ENCODE measurements at places on chromosomes 2 and 18. TPM values are rescaled to one million over a fixed set of nuclear protein-coding genes. Genes with fewer than 3 reads are reported as not detected.
A peak's percentile ranks its signal among the peaks of the same experiment; 100 is the strongest.

DNA sequence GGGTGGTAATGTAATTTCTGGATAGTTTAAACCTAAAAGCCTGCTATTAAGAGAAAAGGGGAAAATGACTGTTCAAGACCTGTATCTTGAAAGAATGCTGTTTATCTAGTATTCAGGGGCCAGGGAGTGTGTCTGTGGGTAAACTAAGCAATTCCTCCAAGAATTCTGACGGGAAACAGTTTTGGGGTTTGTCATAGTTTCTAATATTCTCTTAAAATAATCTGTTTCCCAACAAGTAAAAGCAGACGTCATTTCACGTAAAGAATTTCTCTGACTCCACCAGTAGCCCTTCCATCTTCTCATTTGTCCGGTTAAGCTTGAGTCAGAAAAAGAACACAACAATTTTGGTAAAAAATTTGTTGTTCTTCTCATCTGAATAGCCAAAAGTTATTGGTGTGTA is 232.1 kb upstream of the EPAS1 start:
- no peak for DNase-seq

The FBXO41 gene
- 15.0 TPM for total RNA-seq

DNA sequence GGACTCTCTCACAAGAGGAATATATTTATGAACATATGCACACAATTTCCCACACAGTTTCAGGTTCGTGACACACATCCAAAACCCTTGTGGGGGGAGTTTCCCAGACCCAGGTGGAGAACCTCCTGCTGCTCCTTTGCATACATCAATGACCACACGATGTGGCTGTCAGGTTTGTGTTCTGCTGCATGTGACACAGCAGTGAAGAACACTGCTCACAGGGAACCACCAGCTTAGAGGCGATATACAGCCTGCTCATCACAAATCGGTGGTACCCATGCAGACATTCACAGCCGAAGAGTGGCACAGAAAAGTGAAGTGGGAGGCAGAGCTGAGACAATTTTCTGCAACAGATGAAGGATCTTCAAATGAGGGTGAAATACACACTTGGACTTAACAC is 175.6 kb upstream of the ZFP36L2 start:
- no peak for DNase-seq

DNA sequence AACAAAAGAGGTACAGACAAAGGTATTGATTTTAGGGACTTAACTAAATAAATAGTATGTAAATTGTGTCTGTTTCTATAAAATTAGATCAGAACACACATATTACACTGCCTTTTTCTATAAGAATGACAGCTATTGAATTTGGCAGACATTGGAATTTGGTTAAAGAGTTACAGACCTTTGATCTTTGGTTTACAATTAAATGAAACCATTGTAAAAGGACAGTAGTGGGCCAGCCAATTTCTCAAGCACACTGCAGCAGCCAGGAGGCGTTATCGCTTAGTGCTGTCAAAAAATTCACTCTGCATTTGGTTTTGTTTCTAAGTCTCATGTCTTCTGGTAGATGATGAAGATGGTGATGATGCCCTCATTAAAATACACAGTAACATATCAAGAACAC is 175.9 kb downstream of the NR4A2 start:
- no peak for DNase-seq

DNA sequence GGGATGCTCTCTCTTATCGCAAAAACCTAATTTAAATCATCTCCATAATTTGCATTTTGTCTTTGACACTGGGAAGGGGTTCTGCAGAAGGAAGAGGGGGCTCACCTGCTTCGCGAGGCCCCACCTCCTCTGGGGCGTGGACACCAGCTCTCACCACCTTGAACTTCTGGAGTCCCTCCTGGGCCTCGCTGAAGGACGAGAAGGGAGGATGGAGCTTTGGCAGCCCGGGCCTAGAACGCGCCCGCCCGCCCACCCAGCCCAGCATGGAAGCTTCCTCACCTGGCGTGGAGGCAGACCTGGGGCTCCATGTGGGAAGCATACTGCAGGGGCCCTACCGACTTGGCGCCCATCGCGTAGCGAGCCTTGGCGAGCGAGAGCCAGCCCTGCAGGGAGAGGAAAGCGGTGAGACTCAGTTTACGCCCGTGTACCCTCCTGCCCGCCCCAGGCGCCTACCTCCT is 1.1 kb upstream of the IMP4 start:
- DNase-seq, result no peak

The HADHB gene
- total RNA-seq, result 111 TPM

The PLB1 gene
- total RNA-seq, result 19.5 TPM

DNA sequence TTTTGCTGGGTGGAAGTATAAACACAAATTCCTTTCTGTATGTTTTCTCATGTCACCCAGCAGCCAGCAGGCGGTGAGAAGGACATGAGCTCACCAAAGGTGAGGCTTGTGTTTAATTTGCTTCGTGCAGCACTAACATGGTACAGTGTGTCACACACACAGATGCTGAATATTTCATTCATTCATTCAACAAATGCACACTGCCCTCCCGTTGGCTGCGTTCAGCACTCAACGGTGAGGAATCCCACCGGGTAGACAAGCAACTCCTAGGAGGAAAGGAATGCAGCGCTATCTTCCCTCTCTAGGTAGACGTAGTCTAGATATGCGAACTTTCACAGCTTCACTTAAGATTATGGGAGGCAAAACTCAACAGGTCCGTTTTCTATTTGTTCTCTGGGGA is 85.1 kb downstream of the LONRF2 start:
- peak; percentile 16 for DNase-seq

DNA sequence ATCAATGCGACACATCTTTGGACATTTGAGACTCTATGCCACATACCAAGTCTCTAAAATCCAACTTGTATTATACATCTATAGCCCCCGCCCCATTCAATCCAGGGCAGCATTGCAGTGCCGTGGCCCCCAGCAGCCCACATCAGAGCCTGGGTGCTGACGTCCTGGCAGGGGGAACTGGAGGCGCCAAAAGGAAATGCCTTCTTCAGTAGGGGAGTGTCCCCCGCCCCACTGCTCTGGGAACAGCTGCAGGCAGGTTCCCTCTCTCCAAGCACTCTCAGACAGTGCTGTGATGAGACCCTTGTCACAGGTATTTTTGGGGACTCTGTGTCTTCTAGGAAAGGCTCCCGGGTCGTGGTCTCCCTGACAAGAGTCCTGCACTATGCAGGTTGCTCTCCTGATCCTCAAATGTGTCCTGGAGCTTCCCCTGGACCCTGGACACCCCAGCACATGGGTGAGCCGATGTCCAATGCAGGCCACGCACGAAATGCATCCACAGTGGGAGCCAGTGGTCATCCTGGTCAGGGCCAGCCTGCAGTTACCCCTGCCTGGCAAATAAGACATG is 188.7 kb downstream of the RTP5 start:
- no peak for DNase-seq

The DLX1 gene
- not detected for total RNA-seq

- DNase-seq, result no peak
These were observed at the start of gene HOXD3 for GRCh38 chr2:176156807-176157498. TSS of gene HOXD3 (plus strand) at chr2:176157307. CDS start at chr2:176169115, 11,808 bp downstream.

GRCh38 chr18:49002881-49003280 is 52.1 kb upstream of the SMAD7 start:
- DNase-seq, result no peak

- peak; percentile 77 for DNase-seq
These were observed 107.4 kb downstream of the POLR1A start for GRCh38 chr2:85998071-85998991.

The CYS1 gene
- 1.7 TPM for total RNA-seq

- DNase-seq, result no peak
These were observed 47.2 kb downstream of the USP34 start for GRCh38 chr2:61423714-61424113.

GRCh38 chr2:155200753-155201152 is 502.3 kb downstream of the KCNJ3 start:
- no peak for DNase-seq

GRCh38 chr2:121136323-121136722 is 148.7 kb downstream of the TFCP2L1 start:
- DNase-seq, result no peak

DNA sequence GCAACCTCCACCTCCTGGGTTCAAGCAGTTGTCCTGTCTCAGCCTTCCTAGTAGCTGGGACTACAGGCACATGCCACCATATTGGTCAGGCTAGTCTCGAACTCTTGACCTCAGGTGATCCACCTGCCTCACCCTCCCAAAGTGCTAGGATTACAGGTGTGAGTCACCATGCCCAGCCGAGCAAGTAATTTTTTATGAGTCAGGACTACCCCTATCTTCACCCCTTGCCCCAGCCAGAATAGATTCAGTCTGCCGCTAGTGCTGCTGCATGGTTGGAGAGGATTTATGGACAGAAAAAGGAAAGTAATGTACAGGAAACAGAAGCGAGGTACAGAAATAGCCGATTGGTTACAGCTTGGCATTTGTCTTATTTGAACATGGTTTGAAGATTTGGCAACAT is 48.9 kb downstream of the BMPR2 start:
- DNase-seq, result no peak

The RNU2-63P gene
- total RNA-seq, result not detected

- DNase-seq, result no peak
These were observed 39.8 kb upstream of the TBC1D8 start for GRCh38 chr2:101190747-101191516.

The GRB14 gene
- 3.6 TPM for total RNA-seq

DNA sequence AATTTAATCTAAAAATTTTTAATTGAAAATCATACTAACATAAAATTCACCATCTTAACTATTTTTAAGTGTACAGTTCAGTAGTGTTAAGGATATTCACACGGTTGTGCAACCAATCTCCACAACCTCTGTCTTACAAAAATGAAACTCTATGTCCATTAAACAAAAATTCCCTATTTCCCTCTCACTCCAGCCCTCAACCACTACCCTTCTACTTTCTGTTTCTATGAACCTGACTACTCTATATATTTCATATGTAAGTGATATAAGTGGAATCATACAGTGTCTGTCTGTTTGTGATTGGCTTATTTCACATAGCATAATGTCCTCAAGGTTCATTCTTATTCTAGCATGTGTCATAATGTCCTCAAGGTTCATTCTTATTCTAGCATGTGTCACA is 34.3 kb upstream of the OSBPL6 start:
- no peak for DNase-seq

The ABCG8 gene
- total RNA-seq, result not detected

DNA sequence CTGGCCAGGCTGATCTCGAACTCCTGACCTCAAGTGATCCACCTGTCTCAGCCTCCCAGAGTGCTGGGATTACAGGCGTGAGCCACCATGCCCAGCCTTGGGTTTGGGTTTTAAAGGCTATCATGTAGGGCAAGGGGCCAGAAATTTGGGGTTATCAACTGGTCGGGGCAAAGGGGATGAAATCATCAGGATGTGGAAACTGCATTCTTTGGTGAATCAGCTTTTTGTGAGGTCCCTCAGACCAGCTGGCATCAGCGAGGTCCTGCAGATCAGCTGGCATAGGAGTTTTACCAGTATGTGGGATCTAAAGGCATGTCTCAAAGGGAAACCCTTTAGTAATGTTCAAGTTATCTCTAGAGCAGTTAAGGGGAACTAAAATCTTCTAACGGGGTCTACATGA is 6.4 kb upstream of the GEMIN6 start:
- no peak for DNase-seq

The FAM124B gene
- 1.2 TPM for total RNA-seq

- no peak for DNase-seq
These were observed 585 bp downstream of the PNKD start for GRCh38 chr2:218270721-218271486.

The BOK gene
- total RNA-seq, result 7.6 TPM

DNA sequence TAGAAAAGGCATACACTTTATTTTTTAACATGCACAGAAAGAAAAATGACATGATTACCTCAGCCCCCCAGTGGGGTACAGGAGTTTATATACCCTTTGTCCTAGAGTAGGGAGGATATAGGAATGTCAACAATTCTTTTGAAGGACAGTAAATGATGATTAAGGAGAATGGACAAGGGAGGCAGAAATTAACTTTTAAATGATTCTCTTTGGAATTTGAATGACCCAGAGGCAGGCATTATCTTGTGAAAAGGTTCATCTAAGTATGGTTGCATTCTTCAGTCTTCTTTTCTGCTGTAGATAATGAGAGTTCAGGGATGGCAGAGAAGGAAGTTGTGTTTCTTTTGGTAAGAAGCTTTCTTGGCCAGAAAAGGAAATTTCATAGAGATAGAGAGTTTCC is 971.3 kb downstream of the CNTNAP5 start:
- no peak for DNase-seq

GRCh38 chr2:45415534-45416123 is 195.4 kb downstream of the SRBD1 start:
- DNase-seq, result no peak

The TUBB8B gene
- total RNA-seq, result not detected

DNA sequence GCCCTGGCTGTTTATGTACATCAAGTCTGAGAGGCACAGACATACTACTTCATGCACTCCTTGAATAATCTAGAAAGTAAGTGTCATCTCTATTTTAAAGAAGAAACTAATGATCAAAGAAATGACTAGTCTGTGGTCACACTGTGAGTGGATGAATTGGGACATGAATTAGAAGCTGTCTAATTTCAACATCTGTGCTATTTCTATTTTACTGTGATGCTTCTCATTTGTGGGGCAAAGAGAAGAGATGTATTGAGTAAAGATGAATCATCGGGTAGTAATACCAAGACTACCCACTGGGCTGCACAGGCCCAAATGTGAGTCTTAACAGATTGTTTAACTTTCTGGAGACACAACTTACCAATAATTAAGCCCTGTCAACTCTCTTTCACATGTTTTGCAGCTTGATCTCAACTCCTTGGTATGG is 42.4 kb upstream of the MTIF2 start:
- no peak for DNase-seq

- no peak for DNase-seq
These were observed 208.4 kb downstream of the SETBP1 start for GRCh38 chr18:44889111-44889510.

- DNase-seq, result no peak
These were observed 613 bp downstream of the COL5A2 start for GRCh38 chr2:189178726-189179569.

The ZAP70 gene
- total RNA-seq, result 49.9 TPM

DNA sequence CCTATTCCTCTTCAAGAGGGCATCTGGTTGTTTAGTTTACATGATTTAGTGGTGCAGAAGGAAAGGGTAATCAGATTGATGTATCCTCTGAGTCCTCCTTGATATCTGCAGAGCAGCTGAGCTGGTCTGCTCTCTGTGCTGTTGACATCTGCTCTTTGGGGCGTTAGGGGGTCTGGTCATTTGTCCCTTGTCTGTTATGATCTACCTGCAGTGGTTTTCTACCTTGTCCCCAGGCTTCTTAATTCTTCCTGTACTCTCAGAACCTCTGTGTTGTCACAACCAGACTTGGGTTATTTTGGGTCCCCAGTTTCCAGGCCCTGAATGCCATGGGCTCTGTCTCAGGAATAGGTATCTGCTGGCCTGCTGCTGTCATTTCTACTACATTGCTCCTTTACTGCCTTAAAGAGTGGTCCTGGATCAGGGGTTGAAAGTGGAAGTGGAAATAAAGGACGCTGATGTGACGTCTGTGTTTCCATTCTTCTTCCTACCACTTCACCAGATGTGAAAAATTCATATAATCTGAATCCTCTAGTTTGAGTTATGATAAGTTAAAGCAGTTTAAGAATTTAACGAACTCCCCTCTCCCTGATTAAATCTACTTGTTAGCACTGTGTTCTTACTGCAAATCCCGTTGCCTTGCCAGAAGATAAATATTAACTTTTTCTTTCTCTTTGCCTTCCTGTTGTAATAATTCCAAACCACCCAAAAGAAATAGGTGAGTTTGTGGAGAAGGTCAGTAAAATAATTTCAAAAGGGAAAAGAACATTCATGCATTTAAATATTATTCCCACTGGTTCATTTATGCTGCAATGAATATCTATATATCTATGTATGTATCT is 16.6 kb upstream of the CPS1 start:
- DNase-seq, result no peak

- DNase-seq, result no peak
These were observed 12.0 kb upstream of the BCL11A start for GRCh38 chr2:60565472-60565871.

- no peak for DNase-seq
These were observed 41.9 kb downstream of the MAIP1 start for GRCh38 chr2:199997296-199997695.

The AMER3 gene
- not detected for total RNA-seq
